ENCODE measurements at places on chromosomes 4 and X.

DNA sequence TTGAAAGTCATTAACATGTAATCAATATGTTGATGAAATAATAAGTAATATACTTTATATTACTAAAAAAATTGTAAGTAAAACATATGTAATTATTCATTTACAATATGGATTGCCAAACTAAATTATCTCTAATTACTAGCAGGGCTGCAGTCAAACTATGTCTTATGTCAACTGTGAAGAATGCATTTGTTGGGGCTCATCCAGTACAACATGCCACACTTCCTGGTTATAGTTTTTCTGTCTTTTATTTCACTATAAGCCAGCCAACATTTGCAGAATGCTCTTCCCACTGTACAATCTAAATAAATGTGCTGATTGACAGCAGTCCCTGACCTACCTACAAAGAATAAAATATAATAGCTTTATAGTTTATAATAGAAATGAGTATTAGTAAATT, 975.4 kb upstream of the NDST4 start:
- DNase-seq: no peak

DNA sequence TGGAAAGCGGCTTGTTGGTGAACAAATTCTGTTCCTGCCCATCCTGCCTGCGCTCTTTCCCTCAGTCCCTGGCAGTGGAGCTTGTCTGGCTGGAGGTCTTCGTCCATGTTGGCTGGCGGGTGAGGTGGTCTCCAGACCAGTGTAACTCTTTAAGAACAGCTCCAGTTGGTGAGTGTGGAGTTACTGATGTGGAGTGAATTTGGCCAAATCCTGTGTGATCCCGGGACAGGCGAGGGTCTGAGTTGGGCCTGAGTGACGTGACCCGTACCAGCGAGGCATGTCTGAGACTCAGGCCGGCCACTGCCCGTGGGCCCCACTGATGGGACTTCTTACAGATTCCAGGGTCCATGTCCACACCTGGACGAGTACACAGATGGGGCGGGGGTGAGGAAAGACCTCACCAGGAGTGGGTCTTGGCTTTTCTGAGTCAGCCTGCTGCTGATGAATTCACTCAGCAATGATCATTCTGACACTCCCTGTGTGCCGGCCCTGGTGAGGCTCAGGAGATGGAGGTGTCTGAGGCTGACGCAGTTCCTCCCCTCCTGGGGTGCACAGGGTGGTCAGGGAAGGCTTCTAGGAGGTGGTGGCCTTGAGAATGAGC, 45.5 kb downstream of the PSAPL1 start:
- no peak for DNase-seq

DNA sequence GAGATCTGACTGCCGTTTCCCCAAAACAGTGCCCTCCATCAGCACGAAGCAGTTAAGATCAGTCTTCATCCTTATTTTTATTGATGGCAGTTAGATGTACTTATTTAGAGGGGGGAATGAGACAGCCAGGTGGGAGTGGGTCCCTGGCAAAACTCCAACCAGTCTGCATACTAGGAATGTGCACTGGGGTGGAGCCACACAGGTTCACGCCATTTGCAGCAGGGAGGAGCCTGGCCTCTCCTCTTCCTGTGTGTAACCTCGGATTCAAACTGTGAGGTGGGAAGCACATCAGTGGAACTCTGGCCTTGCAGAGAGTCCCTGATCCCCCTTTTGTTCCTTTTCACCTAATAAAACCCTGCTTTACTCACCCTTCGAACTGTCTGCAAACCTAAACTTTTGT, 987.7 kb upstream of the GRIA3 start:
- no peak for DNase-seq

DNA sequence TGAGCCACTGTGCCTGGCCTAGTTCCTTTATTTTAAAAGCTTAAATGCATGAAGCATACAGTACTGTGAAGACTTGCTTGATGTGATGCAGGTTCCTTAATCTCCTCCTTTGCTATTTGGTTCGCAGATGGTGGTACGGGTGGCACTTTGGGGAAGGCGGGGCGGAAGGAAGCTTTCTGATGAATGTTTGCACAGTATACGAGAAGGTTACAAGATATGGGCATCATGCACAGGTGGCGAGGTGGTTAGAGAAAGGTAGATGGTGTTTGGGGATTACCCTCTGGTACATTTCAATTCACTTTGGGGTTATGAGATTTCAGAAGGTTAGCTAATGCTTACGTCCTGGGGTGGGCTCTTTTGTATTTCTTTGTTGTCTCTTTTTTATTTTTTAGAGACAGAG, 17.2 kb downstream of the RHOH start:
- no peak for DNase-seq

GRCh38 chr4:125541836-125542385, 227.2 kb downstream of the FAT4 start:
- DNase-seq: no peak

- DNase-seq: no peak
Measured at GRCh38 chrX:132433551-132433950, 55.3 kb downstream of the MBNL3 start.

DNA sequence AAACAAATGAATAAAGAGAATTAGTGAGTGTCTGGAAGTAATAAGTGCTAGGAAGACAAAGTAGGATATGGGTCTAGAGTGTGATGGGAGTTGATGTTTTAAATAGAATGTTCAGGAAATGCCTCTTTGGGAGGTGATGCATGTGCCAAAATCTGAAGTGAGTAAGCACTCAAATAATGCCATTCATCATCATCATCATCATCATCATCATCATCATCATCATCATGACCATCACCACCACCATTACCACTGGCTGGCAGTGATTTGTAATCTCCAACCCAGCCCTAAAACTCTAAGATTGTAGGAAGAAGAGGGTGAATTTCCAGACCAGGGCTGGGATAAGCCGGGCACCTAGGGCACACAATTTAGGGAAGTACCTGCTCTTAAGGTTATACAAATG, 9.7 kb upstream of the SOX3 start:
- DNase-seq: no peak

DNA sequence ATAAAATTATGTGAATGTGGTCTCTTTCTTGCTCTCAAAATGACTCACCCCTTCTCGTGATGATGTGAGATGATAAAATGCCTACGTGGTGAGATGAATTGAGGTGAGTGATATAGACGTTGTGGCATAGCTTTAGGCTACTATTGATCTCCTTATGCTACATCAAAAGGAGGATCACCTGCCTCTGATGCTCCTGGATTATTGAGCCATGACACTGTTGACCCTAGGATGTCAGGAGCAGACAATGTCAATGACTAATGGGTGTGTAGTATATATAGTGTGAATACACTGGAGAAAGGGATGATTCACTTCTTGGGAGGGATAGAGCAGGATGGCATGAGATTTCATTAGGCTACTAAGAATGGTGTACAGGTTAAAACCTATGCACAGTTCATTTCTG, 210.7 kb upstream of the PRPS2 start:
- DNase-seq: no peak

DNA sequence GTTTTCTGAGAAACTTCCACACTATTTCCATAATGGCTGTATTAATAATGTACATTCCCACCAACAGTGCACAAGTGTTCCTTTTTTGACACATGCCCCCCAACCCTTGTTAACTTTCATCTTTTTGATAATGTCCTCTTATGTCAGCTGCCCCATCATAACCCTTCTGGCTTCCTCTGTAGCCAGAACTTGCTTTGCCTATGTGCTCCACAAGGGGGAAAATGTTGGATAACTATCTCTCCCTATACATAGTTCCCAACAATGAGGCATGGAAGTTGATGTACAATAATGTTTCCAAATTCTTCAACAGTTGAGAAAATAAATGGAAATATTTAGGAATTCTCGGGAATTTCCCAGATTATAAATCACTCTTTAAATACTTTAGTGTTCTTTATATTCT, 142.9 kb downstream of the ASB9 start:
- DNase-seq: no peak

GRCh38 chrX:101357166-101357795, 8.7 kb upstream of the TIMM8A start:
- DNase-seq: no peak

DNA sequence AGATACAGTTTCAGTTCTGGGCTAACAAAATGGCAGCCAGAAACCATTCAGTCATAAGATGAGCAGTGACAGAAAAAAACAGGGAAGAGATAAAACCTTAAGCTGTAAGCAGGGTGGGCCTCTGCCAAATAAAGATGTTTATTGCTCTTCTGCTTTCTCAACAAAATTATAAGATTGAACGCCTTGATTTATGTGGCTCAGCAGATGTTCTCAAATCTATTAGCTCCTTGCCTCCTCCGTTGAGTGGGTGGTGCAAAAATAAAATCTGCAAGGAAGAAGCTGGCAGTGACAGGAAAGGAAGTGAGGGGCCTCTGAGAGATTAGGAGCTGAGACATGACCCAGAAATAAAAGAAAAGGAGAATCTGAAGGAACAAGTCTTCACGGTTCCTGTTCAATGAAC, 206.6 kb downstream of the PTTG2 start:
- no peak for DNase-seq

DNA sequence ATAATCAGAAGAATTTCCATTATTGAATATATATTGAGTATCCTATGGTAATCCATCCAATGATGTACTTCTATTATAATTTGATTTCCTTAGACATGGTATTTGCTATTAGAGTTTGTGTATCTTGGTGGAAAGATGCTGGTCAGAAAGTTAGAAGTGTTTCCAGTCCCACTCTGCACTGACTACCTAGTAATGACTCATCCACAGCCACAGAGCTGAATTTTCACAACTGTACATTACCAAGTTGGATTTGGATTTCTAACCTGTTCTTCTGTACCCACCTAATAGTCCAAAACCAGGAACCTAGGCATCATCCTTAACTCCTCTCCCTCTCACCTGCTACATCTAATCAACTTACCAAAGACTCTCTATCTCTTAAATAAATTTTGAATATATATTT, 145.4 kb downstream of the REELD1 start:
- DNase-seq: no peak

DNA sequence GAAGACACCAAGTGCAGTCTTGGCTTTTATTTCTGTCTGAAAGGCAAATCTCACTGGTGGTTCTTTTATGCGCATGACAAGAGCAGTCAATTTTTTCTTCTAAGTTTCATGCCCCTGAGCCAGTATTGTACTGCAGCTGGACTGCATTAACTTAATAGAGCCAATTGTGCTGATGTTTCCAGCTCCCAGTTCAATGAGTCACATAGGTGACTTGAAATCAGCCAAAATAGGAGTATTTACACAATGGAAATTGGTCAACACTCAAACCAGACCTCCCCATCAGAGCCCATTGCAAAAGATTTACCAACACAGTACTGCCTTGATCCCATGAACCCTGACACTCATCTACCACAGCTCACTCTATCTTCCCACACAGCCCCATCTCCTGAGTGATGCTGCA, 100.3 kb upstream of the GUCY1A1 start:
- no peak for DNase-seq

GRCh38 chrX:18149454-18149853, 71.2 kb downstream of the BEND2 start:
- no peak for DNase-seq

- no peak for DNase-seq
Measured at GRCh38 chr4:52628543-52628942, 30.6 kb downstream of the USP46 start.

GRCh38 chr4:112029771-112030171, 115.5 kb upstream of the FAM241A start:
- DNase-seq: no peak

GRCh38 chrX:78455901-78456300, 128.5 kb upstream of the CYSLTR1 start:
- no peak for DNase-seq

DNA sequence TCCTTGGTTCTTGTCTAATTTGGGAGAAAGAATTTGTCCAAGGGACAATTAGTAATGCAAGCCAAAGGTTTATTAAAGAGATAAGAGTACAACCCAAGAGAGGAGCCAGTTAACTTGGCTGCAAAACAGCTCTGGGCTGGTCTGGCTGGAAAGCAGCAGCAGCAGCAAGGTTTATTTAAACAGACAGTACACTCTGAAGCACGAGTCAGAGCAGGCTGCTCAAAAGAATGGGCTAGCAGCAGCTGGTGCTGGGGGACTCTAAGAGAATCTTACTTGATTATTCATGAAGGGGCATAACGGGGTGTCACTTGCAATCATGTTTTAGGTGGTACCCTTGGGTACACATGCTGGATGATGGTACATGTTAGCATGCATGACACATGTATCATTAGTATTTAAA, 17.1 kb upstream of the CT47C1 start:
- no peak for DNase-seq

DNA sequence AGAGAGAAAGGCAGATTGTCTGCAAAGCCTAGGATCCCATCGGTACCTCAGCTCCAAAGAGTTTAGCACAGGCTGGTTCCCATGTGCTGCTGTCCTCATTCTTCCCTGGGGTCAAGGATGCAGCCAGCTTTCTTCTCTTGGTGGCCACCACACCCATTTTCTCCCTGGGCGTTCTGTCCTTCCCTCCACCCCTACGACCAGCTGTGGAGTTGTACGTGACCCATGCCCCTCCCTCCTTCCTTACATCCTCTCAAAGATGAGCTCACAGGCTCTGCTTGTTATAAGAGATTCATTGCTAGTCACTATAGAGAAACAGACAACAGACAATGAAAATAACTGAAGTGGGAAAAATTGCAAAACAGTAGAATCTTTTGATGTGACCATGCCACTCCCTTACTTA, 74.0 kb upstream of the KLF3 start:
- DNase-seq: no peak

DNA sequence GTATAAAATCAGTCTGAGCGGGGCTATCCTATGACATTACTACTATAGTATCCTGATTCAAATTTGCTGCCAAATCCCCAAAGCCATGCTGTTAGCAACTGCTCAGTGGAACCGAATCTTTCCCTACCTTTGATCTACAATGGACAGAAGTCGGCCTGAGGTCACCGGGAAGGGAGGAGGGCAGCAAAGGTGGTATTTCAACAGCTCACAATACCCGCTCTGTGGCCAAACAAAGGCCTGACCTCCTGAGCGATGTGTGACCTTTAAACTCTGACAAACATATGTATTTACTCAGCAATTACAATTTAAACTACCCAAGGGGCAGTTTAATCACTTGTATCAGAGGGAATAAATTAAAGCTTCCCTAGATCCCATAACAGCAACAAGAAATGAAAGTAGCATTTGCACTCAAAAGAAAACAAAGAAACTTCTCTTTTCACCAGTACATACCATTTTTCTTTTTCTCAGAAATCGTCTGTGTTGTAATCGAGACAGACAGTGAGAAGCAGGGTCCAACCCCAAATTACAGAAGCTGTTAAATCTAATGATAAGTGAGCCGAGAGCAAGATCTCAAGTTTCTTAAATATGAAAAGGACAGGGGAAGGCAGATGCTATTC, 11.6 kb upstream of the TMEM128 start:
- no peak for DNase-seq
